HFF-Myc (cell line): ENCODE measurements at places on chromosomes 16 and 17.

DNA sequence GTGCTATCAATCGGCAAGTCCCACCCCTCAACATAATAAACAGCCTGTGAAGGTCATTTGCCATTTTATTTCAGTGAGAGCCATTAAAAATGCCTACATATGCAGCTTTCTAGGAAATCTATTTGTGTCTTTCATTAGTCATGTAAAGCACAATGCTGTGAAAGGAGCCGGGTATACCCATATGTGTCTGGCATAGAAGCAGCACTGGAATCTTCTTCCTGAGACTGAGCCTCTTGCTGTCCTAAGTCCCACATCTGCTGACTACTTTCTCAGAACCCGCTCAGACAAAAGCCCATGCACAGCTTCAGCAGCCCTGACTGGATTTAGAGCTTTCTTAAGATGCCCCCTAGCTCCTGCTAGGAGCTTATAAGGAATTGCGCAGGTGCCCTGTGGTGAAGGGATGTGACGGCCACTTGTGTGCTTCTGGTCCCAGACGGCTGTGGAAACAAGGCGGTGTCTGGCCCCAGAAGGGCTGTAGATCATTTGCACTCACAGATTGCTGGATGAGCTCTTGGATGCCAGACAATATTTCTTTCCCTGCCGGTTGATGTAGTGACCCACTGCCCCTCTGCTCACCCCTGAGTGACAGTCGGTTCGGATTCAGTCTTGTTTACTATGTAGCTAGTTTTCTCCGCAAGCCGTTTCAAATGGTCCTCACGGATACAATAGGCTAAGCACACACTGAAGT is 172.2 kb downstream of the ANKFN1 start:
- no peak for DNase-seq

- no peak for DNase-seq
Measured at GRCh38 chr16:65223335-65223734, 101.5 kb upstream of the CDH11 start.

DNA sequence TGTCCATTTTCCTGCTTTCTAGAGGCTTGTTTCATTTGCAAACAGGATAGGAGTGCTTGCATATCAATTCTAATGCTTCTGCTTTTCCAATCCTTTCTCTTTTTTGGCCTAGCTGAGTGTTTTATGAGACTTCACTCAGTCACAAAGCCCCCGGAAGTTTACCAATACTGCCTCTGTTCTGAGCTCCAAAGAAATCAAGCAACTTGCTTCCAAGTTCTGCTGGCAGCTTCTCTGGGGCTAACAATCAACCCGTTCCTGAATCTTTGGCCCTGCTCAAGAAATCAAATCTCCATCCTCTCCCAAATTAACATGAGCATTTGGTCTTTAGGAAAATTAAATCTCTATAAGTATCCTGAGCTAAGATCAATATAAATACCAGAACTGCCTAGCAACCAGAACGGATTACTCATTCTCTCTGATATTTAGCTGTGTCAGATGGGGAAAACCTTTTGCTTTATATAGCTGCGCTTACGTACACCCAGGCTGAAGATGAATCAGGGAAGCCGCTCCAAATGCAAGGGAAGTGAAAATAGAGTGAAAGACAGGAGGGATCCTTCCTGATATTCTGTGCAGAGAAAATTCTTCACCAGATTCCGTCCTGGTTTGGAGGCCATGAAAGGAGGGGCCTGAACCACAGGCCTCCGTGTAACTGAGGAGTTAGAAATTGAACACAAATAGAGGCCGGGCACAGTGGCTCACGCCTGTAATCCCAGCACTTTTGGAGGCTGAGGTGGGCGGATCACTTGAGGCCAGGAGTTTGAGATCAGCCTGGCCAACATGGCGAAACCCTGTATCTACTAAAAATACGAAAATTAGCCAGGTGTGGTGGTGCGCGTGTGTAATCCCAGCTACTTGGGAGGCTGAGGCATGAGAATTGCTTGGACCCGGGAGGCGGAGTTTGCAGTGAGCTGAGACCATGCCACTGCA is 23.3 kb upstream of the GRB2 start:
- DNase-seq: no peak

DNA sequence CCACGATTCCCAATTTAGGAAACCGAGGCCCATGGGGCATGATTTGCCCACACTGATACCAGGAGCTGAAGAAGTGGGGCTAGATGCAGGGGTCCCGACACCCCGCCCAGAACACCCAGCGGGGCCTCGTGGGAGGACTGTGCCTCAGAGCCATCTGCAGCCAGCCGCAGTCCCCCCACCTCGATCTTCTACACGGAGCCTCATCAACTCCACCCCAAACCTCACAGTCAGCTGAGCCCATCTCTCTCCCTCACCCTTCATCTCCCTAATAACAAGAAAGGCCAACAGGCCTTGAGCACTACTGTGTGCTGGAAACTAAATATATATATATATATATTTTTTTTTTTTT is 4.2 kb downstream of the ITGAE start:
- no peak for DNase-seq

- DNase-seq: no peak
Measured at GRCh38 chr17:68006797-68007196, 10.5 kb upstream of the C17orf58 start.

- peak; percentile 36 for DNase-seq
Measured at GRCh38 chr16:67562526-67562917, at the start of gene CTCF. TSS of gene CTCF (plus strand) at chr16:67562526. CDS start at chr16:67610833, 48,307 bp downstream.

DNA sequence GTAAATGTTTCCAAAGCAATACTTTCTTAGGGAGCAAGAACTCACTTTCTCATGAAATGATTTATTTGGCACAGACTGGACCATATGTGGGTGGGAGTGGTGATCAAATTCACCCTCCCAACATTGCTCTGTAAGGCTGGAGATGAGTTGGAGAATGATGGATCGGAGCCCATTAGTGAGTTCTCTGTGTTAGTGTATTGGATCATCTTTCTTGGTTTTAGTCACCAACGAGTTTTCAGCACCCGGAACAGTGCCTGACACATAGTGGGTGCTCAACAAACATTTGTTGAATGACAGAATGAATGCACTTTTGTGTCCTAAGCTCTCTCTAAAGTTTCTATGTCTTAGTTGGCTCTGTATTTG is 104.5 kb upstream of the FAM20A start:
- no peak for DNase-seq

DNA sequence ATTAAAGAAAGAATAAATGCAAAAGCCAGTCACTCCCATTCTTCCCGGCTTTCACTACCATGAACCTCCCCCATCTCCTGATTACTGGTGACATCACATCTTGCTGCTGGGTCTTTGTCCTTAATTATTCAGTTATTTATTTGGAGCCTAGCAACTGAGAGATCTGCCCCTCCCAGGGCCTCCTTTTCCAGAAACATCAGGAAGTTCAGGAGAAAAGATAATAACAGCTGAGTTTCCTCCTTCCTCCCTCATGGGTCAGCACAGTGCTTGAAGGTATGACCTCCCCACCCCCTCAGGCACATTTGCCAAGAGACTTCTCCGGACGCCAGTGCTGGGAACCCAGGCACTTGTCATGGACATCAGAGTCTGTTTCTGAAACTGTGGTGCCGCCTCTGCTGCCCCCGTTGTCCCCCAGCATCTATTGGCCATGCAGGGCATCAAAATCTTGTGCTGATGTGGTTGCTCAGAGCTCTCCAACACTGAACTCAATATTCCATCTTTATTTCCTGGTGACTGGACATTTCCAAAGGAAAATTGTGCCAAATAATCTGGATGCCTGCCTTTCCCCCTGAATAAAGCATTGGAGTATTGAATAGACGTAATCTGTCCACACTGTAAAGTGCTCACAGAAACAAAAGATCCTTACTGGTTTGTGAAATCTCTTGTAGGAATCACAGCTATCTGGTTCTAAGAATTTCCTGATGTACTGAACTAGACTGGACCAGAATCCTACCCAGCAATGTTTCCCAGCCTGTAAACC is 71.8 kb downstream of the ZNF18 start:
- no peak for DNase-seq
